ENCODE measurements at places on chromosomes 6 and 20.

- no peak for DNase-seq
Measured at GRCh38 chr20:32642257-32643046, 31.3 kb downstream of the C20orf203 start.

DNA sequence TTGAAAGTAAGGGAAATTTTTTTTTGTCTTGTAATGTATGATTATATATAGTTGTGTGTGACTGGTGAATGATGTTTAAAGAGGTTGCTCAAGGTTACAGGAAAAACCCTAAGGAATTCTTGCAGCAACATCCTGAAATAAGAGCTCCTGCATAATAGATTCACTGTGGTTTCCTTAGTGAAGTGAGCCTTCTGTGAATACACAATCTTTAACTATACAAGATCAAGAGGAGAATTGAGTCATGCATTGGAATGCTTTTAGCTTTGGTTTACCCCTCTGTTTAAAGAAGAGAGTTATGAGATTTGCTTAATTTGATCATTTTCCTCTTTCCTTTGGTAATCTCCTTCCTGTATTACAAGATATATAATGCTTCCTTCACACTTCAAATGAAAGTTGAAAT, 141.6 kb upstream of the EYA4 start:
- no peak for DNase-seq

- no peak for DNase-seq
Measured at GRCh38 chr6:4125933-4126864, 9.2 kb downstream of the ECI2 start.

DNA sequence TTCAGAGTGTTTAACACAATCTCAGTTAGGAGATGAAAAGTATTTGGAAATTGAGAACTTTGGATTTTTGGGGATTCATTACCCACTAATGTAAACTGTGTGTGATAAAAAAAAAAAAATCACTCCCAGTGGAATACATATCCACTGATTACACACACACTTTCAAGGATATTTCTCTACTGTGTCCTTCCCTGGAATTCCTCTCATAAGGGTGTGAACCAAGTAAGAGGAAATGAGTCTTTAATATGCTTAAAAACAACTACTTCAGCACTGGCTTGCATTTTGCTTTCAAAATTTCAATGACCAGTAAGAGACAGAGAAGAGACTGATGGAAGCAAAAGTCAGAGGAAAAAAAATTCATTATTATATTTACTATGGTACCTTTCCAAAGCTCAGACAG, 24.5 kb upstream of the MYCT1 start:
- no peak for DNase-seq

GRCh38 chr20:56845546-56846086, 216.5 kb downstream of the TFAP2C start:
- DNase-seq = no peak

DNA sequence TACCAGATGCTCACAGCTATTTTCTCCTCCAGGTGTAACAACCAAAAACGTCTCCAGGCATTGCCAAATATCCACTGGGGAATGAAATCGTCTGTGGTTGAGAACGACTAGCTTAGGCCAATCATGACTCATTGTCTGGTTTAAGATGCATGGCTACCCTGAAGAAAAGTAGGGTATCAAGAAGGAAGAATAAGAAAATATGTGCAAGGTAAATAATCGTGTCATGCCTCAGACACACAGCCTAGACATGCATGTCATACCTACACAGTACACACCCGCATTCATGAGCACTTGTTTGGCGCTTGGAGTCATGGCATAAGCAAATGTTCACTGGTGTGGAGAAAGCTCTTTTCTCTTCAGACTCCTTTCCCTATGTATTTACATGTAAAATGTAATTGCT, 745.7 kb downstream of the MAFB start:
- DNase-seq = no peak

DNA sequence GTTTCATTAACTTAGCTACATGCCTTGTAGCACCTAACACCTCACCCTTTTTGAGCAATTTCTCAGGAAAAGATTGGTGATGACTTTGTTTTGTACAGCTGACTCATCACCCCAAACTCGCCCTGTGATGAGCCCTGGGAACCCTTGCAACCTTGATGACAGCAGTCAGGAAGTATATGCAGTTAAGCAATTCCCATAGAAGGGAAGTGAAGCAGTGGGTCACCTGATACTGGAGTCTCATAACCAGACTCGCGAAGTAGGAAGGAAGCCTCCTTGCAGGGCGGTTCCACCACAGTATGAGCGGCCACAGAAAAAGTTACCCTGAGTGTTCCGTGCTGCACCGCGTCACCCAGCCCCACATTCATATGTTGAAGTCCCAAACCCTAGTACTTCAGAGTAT, 82.0 kb upstream of the EDN1 start:
- no peak for DNase-seq

DNA sequence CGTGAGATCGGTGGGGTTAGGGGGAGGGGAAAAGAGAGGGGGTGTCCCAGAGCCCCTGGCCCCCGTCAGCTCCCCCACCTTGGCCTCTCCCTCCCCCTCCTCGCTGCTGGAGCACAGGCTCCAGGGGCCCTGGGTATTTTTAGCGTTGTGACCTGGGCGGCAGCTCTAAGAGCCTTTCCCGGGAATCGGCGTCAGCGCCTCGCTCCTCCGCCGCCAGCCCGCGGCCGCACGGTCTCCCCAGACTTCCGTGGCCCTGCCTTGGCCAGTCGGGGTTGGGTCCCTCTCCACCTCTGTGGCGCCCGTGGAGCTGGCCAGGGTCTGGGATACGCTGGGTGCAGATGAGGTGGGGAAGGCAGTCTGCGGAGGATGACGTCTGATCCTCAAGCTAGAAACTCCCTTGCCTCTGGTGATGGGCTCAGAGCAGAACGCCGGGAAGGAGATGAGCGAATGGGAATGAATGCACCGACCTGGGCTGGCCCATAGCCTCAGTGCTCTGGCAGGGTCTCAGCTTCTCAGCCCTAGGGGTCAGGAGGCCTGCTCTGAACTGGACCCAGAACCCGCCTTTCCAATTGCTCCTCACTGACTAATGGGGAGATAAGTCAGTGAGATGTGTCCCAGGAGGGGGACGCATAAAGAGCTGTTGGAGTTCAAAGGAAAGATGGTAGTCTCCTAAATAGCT, 883 bp upstream of the DBNDD2 start:
- DNase-seq = no peak

GRCh38 chr6:150617496-150618460, 18.1 kb downstream of the PLEKHG1 start:
- DNase-seq = no peak

DNA sequence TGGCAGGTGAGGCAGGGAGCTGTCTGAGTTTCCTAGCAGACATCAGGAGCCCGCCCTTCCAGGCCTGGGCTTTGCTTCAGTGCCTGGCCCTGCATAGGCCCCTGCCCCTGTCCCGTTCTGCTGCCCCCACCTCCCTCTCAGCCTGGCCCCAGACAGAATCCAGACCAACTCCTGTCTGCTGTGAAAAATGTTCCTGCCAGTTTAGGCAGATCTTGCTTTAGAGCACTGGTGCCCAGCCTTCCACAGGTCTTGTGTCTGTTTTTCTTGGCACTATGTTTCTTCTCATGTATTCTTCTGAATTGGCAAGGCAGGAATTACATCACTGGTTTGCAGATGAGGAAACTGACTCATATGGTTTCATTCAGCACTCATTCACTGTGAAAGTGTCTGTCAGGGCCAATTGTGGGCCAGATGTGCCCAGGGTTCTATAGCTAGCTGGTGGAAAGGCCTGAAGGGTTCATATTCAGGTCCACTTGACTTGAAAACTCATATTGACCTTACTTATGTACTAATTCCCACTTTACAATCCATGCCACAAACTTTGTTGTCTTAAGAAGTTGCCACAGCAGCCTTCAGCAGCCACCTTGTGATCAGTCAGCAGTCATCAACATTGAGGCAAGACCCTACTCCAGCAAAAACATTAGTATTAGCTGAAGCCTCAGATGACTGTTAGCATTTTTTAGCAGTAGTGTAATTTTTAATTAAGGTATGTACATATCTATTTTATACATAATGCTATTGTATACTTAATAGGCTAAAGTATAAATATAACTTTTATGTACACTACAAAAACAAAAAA, 40.5 kb downstream of the HLA-F start:
- no peak for DNase-seq
